ENCODE measurements at places on chromosomes 6 and 20.
A peak's percentile ranks its signal among the peaks of the same experiment; 100 is the strongest.

DNA sequence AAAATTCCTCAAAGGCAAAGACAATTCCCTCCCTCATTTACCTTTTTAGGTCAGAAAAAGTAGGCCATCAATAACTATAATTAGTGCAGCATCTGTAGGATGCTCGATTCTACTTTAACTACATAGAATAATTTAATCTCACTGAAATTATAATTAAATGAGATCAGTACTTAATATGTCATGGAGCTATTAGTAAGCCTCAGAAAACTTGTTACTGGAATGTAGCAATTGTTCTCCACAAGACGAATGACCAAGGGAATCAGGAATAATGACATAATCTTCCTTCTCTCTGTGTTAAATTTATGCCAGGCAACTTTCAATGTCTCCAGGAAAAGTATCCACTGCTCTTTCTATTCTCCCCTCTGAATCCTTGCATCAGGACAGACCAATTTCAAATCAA, 34.1 kb downstream of the SESN1 start:
- DNase-seq, result no peak

GRCh38 chr6:92125681-92126080, 1293.7 kb downstream of the EPHA7 start:
- no peak for DNase-seq

DNA sequence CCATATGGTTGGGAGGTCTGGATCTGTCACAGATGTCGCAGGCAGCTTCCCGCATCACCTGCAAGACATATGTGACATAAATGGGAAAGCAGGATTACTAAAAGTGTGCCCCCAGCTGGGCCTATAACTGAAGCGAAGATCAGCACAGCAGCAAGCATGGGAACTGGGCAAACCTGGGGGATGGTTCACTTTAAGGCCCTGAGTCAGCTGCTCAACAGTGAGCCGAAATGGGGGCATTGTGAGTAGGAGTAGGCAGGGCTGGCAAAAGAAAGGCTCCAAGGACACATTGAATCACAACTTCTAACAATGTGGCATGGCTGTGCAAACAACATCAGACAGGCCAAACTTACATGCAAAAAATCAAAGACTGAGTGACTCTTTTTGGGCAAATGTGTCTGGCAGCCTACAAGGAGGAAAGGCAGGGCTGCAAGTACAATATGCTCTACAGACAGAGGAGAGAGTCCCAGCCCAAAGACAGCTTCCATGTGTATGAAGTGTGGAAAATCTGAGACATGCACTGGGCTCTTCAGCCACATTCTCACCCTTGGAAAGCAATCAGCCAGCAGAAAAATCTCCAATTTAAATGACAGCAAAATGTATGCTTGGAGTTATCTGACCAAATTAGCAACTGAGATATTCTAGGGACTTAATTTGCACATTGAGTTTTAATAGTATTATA, 531.0 kb upstream of the MMS22L start:
- DNase-seq, result no peak

DNA sequence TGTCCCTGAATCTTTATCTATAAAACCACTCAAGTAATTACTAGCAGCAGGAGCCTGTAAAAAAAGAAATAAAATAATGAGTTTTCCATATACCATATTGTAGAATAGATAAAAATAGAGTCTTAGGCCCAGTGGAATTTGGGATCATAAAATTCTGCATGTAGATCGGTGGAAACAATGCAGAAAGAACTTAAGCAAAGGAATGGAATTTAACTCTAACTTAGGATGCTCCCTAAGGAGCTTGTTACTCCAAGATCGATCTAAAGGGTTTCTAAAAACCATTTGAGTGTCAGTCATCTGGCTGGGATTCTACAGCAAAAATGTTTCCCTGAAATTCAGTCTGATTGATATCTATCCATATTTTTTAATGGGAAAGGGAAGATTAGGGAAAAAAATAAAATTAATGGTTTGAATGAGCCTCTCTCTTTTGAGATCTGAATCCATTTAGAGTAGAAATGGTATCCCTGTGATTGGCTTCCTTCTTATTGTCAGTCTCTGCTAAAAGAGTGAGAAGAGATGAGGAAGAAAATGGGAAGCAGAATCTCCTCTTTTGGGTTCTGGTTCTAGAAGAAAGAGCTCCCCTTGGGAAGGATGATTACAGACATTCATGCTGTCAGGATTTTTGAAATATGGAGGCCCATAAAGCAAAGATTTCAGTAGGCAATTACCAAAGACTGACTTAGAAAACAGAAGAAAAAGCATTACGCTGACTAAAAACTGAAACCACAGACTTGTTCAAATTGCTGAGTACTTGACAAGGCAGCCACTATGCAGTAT, 564.3 kb upstream of the MARCKS start:
- DNase-seq, result no peak

GRCh38 chr6:136487759-136488425, 62.3 kb downstream of the MAP7 start:
- no peak for DNase-seq

DNA sequence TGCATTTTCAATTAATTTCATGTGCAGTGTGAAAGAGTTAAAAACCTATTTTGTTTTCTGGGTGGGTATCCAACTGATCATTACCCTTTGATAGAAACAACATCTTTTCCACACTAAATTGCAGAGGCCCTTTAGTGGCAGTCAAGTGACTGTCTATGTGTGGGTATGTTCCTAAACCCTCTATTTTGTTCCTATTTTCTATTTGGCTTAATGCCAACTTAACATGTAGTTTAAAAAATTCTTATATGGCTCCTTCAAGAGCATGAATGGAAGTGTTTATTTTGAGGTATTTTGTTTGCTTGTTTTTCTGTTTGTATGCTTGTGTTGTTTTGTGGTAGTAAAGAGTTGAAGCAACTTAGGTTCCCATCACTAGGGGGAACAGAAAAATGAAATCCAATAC, 19.9 kb downstream of the TREM1 start:
- no peak for DNase-seq

DNA sequence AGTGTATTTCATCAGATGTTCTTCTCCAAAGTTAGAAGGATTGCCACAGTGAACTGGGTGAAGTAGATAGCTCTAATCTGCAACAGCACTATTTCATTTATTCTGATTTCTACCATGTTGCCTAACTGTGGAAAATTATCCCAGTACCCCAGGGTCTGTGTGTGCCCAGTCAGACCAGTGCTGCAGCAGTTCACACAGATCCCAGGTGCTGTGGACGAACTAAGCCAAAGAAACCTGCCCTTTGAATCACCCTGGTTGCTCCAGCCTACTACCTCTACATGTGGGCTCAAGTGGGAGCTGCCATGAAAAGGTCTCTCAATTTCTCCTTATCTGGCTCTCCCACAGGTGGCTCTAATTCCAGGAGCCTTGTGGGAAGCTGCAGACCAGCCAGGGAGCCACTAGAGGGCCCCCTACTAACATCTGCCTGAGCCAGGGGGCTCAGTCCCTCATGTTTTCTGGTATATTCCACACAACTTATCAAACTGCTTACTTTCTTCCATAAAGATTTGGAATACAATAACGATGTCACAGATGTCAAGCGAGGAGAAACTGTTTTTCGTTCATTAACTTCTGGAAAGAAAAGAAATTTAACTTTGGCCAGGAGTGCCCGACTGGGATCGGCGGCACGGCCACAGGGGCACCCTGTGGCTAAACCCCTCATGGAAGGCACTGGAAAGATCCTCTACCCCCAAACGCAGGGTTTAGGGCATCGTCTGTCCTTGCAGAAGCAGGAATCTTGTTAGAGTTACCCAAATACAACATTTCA, 31.6 kb upstream of the LY86 start:
- peak; percentile 46 for DNase-seq

All from left renal pelvis (tissue), 4 donors.